ENCODE measurements at places on chromosomes 1 and 21. TPM values are rescaled to one million over a fixed set of nuclear protein-coding genes. Genes with fewer than 3 reads are reported as not detected.

DNA sequence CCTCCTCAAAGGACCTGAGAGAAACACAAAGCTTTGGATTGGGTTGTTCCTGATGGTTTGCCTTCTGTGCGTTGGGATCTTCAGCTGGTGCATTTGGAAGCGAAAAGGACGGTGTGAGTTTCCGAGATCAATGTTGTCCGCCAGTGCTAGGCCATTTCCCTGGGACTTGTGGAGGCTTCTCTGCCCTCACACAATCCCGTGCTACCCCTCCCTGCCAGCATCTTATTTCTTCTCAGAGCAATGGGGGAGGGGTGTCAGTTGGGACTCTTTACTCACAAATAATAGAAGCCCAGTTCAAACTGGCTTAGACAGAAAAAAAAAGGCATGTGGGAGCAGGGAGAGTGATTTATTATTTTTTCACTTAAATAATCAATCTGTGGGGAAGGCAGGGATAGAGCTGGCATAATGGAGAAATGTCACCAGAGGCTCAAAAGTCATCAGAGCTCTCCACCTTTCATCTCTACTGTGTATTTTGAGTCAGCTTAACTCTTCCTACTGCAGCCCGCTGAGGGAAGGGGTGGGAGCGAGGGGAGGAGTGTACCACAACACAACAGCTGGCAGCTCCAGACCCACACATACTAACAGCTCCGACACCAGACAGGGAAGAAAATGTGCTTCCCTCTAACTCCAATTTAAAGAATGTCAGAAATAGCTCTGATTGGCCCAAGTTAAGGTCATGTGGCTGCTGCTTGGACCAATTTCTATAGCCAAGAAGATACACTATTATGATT is 22.4 kb downstream of the LY9 start:
- no peaks in the 10 kb centered on the region for H3K4me1 ChIP-seq
- no peak overlapping the region for H3K27ac ChIP-seq
- no peaks in the 10 kb centered on the region for H3K27me3 ChIP-seq

GRCh38 chr21:19123053-19123452 is 719.5 kb upstream of the TMPRSS15 start:
- no peak overlapping the region for H3K4me3 ChIP-seq
- H3K27me3 ChIP-seq: no peaks in the 10 kb centered on the region
- no peaks in the 10 kb centered on the region for H3K4me1 ChIP-seq
- no peak overlapping the region for H3K27ac ChIP-seq
- no peaks in the 10 kb centered on the region for H3K36me3 ChIP-seq

- H3K27ac ChIP-seq: no peak overlapping the region
- H3K27me3 ChIP-seq: no peaks in the 10 kb centered on the region
- H3K4me3 ChIP-seq: no peak overlapping the region
- DNase-seq: no peak
Measured at GRCh38 chr1:169363046-169363730, 4.4 kb downstream of the NME7 start.

DNA sequence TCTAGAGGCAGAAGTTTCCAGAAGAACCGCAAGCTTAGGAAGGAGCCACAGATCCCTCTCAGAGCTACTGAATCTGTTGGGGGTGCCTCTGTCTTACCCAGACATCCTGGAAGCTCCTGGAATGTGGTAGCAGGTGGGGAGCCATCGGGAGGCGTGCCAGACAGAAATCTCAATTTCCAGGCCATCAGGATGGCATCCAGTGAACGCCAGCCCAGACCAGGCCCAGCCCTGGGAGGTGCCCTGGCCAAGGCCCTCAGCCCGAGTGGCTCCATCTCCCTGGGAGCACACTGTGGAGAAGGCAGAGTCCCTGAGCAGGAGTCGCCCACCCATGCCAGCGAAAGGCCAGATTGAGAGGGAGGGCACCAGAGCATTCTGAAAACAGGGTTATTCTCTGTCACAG is 2.5 kb downstream of the ABCA4 start:
- no peaks in the 10 kb centered on the region for H3K4me1 ChIP-seq
- no peaks in the 10 kb centered on the region for H3K27me3 ChIP-seq
- no peak overlapping the region for H3K27ac ChIP-seq
- no peaks in the 10 kb centered on the region for H3K36me3 ChIP-seq

DNA sequence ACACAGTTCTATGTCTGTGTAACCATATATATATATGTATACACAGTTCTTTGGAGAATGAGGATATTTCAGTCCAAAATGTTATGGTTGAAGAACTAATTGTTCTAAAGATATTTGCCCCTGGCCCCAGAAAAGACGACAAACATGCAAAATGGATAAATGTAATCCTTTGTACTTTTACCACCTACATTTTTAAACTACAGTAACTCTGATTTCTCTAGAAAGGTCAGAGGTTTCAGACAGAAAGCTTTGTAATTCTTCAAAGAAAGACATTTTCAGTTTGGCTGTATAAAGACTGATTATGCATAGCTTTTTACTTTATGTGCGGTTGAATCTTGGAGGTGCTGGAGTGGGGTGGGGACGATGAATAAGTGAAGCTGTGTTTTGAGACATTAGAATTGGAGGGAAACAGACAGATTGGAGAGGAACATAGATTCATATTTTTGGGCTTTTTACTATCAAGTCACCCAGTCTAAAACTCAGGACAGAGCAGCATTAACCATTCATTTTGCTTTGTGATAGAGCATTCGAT is 16.6 kb downstream of the NFIA start:
- DNase-seq: no peak
- no peak overlapping the region for H3K27ac ChIP-seq
- H3K36me3 ChIP-seq: no peaks in the 10 kb centered on the region
- peaks cover 19% of the 10 kb centered on the region for H3K4me1 ChIP-seq
- no peak overlapping the region for H3K4me3 ChIP-seq

GNG12 gene
- 59.8 TPM for total RNA-seq

Data from upper lobe of right lung (tissue), 1 donor.